ENCODE measurements at places on chromosomes 1 and 21. TPM values are rescaled to one million over a fixed set of nuclear protein-coding genes. Genes with fewer than 3 reads are reported as not detected.

SYPL2 gene
- 28.9 TPM for total RNA-seq

HPDL gene
- total RNA-seq: not detected

CFAP107 gene
- not detected for total RNA-seq

DNA sequence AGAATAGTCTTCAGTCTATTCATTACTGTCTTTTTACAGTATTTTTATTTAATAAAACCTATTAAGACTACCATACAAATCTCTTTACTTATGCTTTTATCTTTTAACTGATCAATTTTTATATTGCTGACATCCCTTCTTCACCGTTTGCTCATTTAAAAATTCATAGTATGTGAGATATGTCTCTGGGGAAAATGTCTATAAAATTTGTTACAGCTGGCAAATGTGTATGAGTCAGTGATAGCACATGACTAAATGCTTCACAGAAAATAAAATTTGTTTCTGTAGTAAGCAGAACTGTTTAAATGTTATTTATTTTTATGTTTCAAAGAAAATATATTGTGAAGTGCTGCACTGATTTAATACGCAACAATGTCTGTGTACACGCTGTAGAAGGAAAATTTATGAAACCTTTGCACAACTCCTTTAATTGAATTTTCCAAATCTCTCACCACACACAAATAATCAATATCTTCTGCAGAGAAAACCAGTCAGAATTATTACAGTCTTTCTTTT lies 74.2 kb downstream of the ITGB3BP start:
- DNase-seq: no peak

- no peak for DNase-seq
Observed at GRCh38 chr1:243503155-243503554, 247.3 kb downstream of the SDCCAG8 start.

- DNase-seq: no peak
Observed at GRCh38 chr1:71081697-71082080, 854 bp upstream of the ZRANB2 start.

- no peak for DNase-seq
Observed at GRCh38 chr1:150841626-150842025, 33.6 kb upstream of the CTSK start.

Data from cardiac septum (tissue), 1 donor.